A549 treated with AZD2906 at 1 μM for 4 hours (cell line): ENCODE measurements at places on chromosomes 2 and 18. TPM values are rescaled to one million over a fixed set of nuclear protein-coding genes. Genes with fewer than 3 reads are reported as not detected.

FOXI3 gene
- total RNA-seq = 0.05 to 0.06 TPM (median 0.05 TPM) in 4 of 5 replicates, not detected in the other

MARCHF4 gene
- 21.4 to 26.2 TPM (median 24.2 TPM) in 5 replicates for total RNA-seq

CHRND gene
- total RNA-seq = not detected in 5 replicates

CD8B2 gene
- not detected in 5 replicates for total RNA-seq

FN1 gene
- 179 to 290 TPM (median 198 TPM) in 5 replicates for total RNA-seq

CAPN14 gene
- total RNA-seq = 0.01 to 0.04 TPM (median 0.03 TPM) in 5 replicates

CPLX4 gene
- total RNA-seq = not detected in 5 replicates

VSNL1 gene
- total RNA-seq = not detected in 5 replicates

KHK gene
- total RNA-seq = 7.2 to 11.4 TPM (median 9.8 TPM) in 5 replicates

PHLPP1 gene
- 6.4 to 8.4 TPM (median 8.1 TPM) in 5 replicates for total RNA-seq

GTF3C2 gene
- total RNA-seq = 56.0 to 61.4 TPM (median 59.5 TPM) in 5 replicates

YES1 gene
- 16.8 to 29.5 TPM (median 20.9 TPM) in 5 replicates for total RNA-seq

SIX3 gene
- 2.7 to 4.3 TPM (median 3.7 TPM) in 5 replicates for total RNA-seq

BOLL gene
- not detected in 5 replicates for total RNA-seq

PIK3C3 gene
- total RNA-seq = 18.7 to 20.8 TPM (median 19.5 TPM) in 5 replicates

ADRA2B gene
- total RNA-seq = 0.14 to 0.18 TPM (median 0.14 TPM) in 5 replicates

MPPE1 gene
- 16.6 to 20.6 TPM (median 19.0 TPM) in 5 replicates for total RNA-seq

RTKN gene
- 18.7 to 24.5 TPM (median 22.4 TPM) in 5 replicates for total RNA-seq

LRPPRC gene
- total RNA-seq = 84.2 to 96.5 TPM (median 92.1 TPM) in 5 replicates

HRH4 gene
- 0.03 TPM in 1 of 5 replicates, not detected in the others for total RNA-seq

TANC1 gene
- total RNA-seq = 7.9 to 10.3 TPM (median 8.9 TPM) in 5 replicates

FSHR gene
- total RNA-seq = not detected in 5 replicates

HOXD13 gene
- 0.07 to 0.27 TPM (median 0.18 TPM) in 5 replicates for total RNA-seq

IL36G gene
- not detected in 5 replicates for total RNA-seq

NEURL3 gene
- 0.41 to 0.89 TPM (median 0.83 TPM) in 5 replicates for total RNA-seq

GPR45 gene
- 0.06 TPM in 1 of 5 replicates, not detected in the others for total RNA-seq

KCNG3 gene
- 0.53 to 0.67 TPM (median 0.61 TPM) in 5 replicates for total RNA-seq

SMARCAL1 gene
- total RNA-seq = 12.7 to 15.1 TPM (median 14.3 TPM) in 5 replicates

CELF4 gene
- total RNA-seq = not detected in 5 replicates

VWC2L gene
- total RNA-seq = not detected in 5 replicates
